ENCODE measurements at places on chromosomes 1 and 21.

DNA sequence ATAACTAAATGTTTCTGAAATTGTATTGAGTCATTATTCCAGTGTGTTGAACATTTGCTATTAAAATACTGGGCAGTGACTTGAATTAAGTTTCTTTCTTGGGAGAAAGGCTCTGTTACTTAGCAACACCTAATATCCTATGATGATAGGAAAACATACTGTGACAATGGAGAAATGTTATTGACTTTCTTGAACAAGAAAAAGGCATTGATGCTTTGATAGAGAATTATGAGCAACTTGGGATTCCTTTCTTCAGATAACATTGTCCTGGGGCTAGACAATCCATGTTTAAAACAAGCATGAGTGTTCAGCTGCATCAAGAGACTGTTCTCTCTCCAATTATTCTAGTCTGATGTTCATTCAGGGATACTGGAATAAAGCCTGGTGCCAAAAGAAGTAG lies 215.9 kb upstream of the L1TD1 start:
- DNase-seq: no peak

GRCh38 chr1:95614197-95614596 lies 380.2 kb downstream of the RWDD3 start:
- no peak for DNase-seq

- DNase-seq: no peak
These were observed 26.3 kb upstream of the TGFBR3 start for GRCh38 chr1:91912266-91912665.

GRCh38 chr1:53552981-53553733 lies 94.0 kb downstream of the DMRTB1 start:
- DNase-seq: no peak

DNA sequence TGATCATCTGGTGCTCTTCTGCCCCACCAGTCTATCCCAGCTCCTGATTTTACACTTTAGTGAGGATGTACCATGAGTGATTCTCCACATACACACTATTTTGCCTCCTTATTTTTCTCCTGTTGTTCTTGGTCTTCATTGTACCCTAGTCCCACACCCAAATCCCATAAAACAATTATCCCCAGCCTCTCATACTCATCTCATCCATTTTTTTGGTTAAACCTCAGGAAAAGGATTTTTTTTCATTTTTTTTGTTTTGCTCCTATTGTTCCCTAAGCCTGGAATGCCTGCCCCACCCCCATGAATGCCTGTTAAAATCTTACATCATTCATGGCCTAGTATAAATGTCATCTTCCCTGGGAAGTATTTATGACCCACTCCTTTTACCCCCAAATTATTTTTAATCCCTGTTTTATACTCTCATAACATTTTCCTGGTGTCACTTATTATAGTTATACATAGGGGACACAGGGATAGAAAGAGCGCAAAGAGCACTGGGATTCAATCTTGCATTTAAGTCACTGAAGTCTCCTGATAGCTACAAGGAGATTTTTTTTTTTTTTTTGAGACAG lies 4.9 kb upstream of the LINGO4 start:
- DNase-seq: no peak

- DNase-seq: no peak
These were observed 364.8 kb downstream of the CEP170 start for GRCh38 chr1:242890192-242890741.

- no peak for DNase-seq
These were observed 17.3 kb downstream of the WDR47 start for GRCh38 chr1:109024646-109025045.

- DNase-seq: no peak
These were observed 45.9 kb downstream of the OLIG1 start for GRCh38 chr21:33115631-33116510.

DNA sequence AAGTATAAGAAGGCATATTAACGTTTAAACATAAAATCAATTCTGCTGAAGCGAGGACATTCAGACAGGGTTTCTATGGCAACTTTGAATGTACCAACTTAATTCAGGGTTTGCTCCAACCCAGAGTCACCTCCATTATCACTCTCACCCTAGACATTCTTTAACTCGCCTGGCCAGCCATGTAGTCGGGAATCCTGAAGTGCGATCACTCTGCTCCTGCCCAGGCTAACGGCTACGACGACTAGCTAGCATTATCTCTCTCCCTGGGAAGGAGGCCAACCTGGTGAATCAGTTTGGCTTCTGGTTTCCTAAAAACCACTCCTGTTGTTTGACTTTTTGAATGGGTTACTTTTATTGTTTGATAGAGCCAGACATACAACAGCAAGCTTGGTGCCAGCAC lies 38.9 kb upstream of the ZBTB18 start:
- DNase-seq: no peak

- DNase-seq: no peak
These were observed 29.7 kb upstream of the PYHIN1 start for GRCh38 chr1:158901623-158902022.

DNA sequence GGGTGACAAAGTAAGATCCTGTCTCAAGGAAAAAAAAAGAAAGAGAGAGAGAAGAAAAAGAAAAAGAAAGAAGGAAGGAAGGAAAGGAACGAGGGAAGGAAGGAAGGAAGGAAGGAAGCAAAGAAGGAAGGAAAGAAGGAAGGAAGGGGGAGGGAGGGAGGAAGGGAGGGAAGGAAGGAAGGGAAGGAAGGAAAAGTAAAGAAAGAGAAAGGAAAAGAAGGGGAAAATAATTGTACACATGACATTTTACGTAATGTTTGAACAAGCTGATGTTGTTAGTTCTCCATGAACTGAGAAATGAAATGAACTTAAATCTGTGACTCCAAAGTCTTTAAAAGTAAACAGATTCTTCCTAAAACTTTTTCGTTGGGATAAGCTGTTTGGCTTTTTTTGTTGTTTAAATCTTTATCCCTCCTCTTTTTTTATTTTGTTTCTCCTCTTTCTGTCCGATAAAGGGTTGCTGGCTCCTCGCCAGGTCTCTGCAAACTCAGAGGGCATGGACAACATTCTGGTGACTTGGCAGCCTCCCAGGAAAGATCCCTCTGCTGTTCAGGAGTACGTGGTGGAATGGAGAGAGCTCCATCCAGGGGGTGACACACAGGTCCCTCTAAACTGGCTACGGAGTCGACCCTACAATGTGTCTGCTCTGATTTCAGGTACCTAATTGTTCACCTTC lies 59.8 kb downstream of the IL12RB2 start:
- no peak for DNase-seq

- DNase-seq: no peak
These were observed 111.7 kb downstream of the DISP1 start for GRCh38 chr1:222926566-222926965.

GRCh38 chr1:22351768-22352080 lies 99.9 kb upstream of the ZBTB40 start:
- no peak for DNase-seq

DNA sequence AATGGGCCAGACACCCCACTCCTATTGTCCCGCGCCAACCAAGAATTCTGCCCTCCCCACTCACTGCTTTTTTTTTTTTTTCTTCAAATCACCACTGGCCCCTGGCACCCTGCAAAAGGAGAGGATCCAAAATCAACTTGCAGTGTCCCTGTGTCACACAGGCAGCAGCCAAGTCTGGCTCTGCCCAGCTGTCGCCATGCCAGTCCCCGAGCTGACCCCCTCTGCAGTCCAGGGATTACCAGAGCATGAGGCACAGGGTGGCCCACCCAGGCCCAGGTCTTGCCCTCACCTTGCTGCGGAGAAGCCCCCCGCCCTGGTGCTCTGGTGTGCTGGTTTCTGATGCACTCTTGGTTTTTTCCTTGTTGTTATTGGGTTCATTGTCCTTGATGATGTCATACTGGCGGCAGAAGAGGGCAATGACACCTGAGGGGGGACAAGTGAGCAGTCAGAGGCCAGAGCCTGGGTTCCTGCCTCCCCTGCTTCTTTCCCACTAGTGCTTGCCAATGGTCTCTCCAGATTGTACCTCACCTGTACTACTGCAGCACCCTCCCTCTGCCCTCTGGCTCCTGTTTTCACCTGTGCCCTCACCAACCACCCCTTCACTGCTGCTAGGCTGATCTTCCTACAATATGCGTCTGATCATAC lies 6.2 kb downstream of the FNDC5 start:
- no peak for DNase-seq

DNA sequence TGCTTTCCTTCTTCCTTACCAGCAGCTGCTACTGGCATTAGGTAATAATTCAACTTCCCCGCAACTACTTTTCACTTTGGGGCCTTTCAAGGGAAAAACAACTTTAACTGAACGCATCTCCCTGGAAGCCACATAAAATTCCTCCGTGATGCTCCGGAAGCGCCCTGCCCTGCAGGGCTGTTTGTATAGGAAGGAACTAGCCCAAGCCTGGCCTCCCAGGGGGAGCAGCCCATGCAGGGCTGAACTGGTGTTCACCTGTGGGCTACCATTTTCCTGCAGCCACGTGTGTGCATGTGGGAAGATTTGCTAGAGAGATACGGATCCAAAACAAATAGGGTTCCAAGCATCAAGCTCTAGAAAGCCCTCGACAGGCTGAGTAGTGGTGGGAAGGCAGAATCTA lies 14.4 kb downstream of the CLDN14 start:
- no peak for DNase-seq

DNA sequence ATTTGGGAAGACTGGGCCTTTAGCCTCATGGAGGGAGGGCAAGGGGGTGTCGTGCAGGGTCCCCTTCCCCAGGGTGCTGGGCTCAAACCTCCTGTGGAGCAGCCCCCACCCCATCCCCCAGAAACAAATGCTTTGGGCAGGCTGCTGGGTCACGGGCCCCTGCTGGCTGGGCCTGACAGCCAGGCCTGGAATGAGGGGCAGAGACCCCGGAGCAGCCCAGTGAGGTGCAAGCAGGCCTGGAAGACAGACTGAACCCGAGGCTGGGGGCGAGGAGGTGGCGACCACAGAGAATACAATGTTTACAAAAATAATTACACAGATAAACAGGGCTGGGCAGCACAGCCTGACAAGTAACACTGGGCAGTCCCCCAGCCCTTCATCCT lies 5.3 kb downstream of the CCDC24 start:
- no peak for DNase-seq

- no peak for DNase-seq
These were observed 84.2 kb upstream of the FGGY start for GRCh38 chr1:59212706-59213105.

DNA sequence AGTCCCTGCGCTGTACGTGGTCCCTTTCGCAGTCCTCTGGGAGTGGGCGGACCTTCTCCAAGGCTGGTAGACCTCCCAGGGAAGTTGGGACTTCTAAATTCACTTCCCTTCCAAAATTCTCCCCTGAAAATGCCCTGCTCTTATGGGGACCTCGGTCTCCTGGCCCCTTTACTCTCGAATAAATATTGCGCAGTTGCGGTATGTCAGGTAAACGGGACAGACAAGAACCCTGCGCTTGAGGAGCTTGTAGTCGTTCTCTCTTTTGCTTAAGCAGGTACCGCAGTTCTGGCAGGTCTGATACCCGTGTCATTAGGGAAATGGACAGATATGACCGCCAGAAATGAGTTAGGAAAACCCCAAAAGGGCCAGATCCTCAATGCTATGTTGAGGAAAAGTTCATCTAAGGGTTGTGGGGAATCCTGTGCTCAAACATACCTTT lies 561 bp downstream of the KIF2C start:
- no peak for DNase-seq

DNA sequence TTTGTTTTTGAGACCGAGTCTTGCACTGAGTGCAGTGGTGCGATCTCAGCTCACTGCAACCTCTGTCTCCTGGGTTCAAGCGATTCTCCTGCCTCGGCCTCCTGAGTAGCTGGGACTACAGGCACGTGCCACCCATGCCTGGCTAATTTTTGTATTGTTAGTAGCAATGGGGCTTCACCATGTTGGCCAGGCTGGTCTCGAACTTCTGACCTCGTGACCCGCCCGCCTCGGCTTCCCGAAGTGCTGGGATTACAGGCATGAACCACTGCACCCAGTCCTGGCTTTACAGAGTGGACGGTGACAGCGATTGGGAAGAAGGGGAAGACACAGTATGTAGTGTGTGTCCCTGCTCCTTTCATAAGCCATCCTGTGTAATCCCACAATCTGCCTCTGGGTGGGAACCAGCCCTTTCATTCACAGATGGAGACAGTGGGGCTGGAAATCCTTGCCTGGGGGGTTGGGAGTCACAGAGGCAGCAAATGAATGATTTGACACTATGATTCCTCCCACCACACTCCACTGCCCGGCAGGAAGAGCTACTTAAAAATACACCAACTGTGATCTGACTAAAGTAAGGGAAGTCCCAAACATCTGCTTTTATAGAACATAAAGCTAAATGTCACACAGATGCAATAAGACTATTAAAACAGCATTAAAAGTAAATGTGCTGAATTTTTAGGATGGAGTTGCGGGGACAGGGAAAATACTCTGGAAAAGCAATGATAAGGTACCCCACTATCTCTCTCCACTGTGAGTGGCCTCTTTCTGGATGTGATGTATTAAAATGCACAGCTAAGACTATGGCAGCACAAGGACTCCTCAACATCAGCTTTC lies 4.5 kb downstream of the PARP1 start:
- no peak for DNase-seq

DNA sequence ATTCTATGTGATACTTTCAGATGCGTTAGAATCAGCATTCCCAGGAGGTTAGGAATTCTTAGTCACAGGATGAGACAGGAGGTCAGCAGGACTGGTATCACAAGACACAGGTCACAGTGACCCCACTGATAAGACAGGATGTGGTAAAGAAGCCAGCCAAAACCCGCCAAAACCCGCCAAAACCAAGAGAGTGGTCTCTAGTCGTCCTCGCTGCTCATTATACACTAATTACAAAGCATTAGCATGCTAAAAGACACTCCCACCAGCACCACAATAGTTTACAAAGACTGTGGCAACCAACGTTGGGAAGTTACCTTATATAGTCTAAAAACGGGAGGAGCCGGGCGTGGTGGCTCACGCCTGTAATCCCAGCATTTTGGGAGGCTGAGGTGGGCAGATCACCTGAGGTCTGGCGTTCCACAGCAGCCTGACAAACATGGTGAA lies 13.9 kb upstream of the ACTA1 start:
- DNase-seq: no peak

- no peak for DNase-seq
These were observed 978 bp downstream of the PRDM15 start for GRCh38 chr21:41877901-41878830.

DNA sequence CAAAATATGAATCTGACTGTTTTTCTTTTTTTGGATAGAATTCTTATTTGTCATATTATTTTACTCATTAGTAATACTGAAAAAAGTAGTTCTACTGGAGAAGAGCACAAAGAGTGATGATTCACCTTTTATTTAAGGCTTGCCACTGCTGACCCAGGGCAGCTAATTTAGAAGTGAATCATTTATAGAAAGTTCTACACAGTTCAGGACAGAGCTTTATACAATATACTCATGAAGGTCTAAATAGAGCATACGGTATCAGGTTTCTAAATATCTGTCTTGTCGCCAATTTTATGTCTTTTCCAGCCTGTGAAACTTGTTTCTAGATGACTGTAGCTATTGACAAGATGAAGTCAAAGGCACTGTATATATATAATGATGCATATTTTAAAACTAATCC lies 25.0 kb downstream of the GIPC2 start:
- DNase-seq: no peak

- no peak for DNase-seq
These were observed 13.1 kb upstream of the EXO1 start for GRCh38 chr1:241834733-241835377.
